ENCODE measurements at places on chromosomes 12 and 14.

DNA sequence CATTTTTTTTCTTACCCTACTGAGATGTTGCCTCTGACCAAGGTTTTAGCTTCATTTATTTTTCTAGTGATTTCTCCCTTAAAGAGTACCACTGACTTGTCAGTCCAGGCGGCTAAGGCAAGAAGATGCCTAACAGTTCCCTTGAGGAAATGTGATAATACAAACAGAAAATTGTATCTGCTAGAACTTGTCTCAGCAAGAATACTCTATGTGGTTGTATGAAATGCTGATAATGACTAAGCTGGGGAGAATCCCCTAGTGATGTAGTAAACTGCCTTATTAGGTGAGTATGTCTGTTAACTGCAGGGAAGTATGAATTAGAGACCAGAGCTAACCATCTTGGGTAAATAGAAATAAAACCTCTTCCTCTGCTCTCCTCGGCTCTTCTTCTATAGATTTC lies 6.7 kb downstream of the C12orf54 start:
- DNase-seq = peak; percentile 35

GRCh38 chr12:43444940-43445564 lies 107.0 kb downstream of the ADAMTS20 start:
- DNase-seq = peak; percentile 51

DNA sequence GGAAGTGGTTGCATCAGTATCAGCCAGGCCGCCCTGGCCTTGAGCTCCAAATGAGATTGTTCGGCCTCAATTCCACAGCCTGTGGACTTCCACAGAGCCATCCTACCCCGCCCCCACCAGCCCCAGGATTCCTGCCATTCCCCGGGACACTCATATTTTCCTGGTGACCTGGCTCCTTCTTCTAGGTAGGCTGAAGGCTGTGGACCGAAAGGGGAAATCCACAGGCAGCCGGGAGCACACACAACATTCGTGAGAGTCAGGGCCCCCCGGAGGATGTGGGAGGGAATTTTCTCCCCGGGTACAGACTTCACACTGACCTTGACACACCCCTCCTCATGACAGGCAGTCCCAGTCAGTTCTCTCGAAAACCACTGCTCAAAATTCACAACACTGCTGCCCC lies 39.9 kb downstream of the RIN3 start:
- DNase-seq = peak; percentile 84

GRCh38 chr12:97513950-97514349 lies 51.3 kb downstream of the RMST start:
- no peak for DNase-seq

GRCh38 chr14:106459971-106460730 lies 933.8 kb downstream of the TMEM121 start:
- DNase-seq = no peak

Measured in fibroblast of upper back skin (primary cell).